Aorta (tissue), 5 donors: ENCODE measurements at places on chromosomes 2 and 18.

- no peak for DNase-seq
These were observed 22.8 kb upstream of the ASB18 start for GRCh38 chr2:236286873-236287545.

- DNase-seq = no peak
These were observed 425.2 kb downstream of the METTL4 start for GRCh38 chr18:2146092-2146491.

- DNase-seq = no peak
These were observed 8.8 kb downstream of the HDAC4 start for GRCh38 chr2:239392072-239392357.

- DNase-seq = no peak
These were observed 70.3 kb upstream of the PELI1 start for GRCh38 chr2:64214281-64215115.

- DNase-seq = no peak
These were observed 57.0 kb downstream of the ICOS start for GRCh38 chr2:203993560-203993959.

GRCh38 chr2:8605351-8606065, 76.3 kb upstream of the ID2 start:
- no peak for DNase-seq

- DNase-seq = peak; percentile 83
These were observed 61.3 kb upstream of the RAPGEF4 start for GRCh38 chr2:172674034-172674967.

- DNase-seq = no peak
These were observed 14.6 kb downstream of the SLC4A3 start for GRCh38 chr2:219642069-219642454.

GRCh38 chr2:149360106-149360505, 29.7 kb downstream of the LYPD6 start:
- no peak for DNase-seq

DNA sequence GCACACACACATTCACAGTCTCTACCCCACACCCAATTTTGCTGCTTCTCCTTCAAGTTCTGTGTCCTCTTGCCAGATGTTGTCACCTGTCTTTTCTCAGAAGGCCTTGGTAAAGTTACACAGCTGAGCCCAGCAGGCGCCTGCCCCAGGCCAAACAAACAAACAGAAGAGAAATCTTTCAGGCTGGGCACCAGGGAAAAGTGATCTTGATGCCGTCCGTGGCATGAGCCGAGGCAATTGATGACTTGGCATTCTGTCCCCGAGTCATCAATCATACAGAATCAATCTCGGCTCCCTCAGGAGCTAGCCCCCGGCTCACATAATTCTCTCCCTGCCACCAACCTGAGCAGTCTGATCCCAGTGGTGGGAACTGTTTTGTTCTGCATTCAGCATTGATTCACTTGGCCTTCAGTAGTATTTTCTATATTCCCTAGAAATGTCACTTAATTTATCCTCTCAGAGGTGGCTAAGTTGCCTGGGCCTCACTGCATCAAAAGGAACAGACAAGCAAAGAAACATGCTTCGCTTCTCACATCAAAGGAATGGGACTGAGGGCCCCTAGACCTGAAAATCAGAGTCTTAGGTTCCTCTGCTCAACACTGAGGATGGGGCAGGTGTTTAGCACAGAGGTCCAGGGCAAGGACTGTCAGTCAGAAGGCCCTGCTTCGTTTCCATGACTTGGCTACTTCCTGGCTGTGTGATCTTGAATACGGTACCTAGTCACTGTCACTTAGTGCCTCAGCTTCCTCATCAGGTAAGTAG, 278.8 kb upstream of the CELF4 start:
- DNase-seq = no peak
